ENCODE measurements at places on chromosomes 5 and 9. TPM values are rescaled to one million over a fixed set of nuclear protein-coding genes. Genes with fewer than 3 reads are reported as not detected.

INPP5E gene
- total RNA-seq, result 21.0 TPM

ARHGEF28 gene
- 15.0 TPM for total RNA-seq

INSL4 gene
- 13.9 TPM for total RNA-seq

RPL35 gene
- 3,129 TPM for total RNA-seq

CCNO gene
- 10.4 TPM for total RNA-seq

FNIP1 gene
- 12.1 TPM for total RNA-seq

TLR4 gene
- 0.31 TPM for total RNA-seq

PGM5 gene
- total RNA-seq, result not detected

TNFSF8 gene
- not detected for total RNA-seq

CENPP gene
- 10.2 TPM for total RNA-seq

ZNF454 gene
- not detected for total RNA-seq

TMEM252 gene
- total RNA-seq, result not detected
